ENCODE measurements at places on chromosomes 6 and 20.

DNA sequence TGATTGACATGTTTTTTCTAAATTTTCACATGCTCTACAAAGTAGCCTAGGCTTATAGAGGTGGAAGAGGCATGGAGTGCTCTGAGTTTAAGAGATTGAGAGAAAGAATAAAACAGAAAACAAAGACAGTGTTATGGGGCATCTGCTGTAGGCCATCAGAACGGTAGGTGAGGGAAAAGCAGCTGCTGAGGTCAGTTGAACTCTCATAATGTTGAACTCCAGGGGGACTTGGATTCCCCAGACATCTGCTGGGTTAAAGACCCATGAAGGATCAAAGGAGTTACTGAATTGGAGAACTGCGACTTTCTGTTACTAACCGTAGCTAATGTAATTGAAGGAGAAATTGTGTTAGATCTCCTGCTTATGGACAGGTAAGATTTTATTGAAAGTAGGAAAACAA is 333.9 kb downstream of the TFAP2B start:
- DNase-seq = no peak

- DNase-seq = no peak
Observed at GRCh38 chr20:20214757-20215275, 153.1 kb upstream of the INSM1 start.

DNA sequence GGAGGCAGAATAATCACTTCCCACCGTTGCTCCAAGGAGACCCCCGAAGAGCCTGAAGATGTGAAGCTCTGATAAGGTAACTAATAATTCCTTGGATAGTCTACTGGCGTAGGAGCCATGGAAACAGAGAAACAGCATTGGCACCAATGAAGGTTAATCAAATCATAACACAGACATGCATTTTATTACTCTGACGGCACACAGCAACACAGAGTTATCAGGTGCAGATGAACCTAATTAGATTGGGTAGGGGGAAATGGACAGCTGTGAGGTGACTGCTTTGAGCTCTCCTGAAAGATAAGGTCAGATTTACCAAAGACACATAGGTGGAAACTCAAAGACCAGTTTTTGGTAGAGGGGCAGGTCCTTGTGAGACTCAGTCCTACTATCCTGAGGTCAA is 544.0 kb upstream of the AGPAT4 start:
- no peak for DNase-seq

- peak; percentile 14 for DNase-seq
Observed at GRCh38 chr20:43404878-43405277, 52.8 kb upstream of the SRSF6 start.

- no peak for DNase-seq
Observed at GRCh38 chr6:120764312-120764711, 570.0 kb downstream of the TBC1D32 start.

Data from hematopoietic multipotent progenitor cell treated with erythropoietin and hydrocortisone succinate and interleukin-3 and kit ligand, for 17 days (in vitro differentiated cells).